ENCODE measurements at places on chromosomes 1 and 21.

- DNase-seq: no peak
These were observed 50.7 kb downstream of the ELF3 start for GRCh38 chr1:202061055-202061454.

- peak; percentile 94 for DNase-seq
These were observed 26.8 kb downstream of the UMODL1 start for GRCh38 chr21:42097860-42098454.

DNA sequence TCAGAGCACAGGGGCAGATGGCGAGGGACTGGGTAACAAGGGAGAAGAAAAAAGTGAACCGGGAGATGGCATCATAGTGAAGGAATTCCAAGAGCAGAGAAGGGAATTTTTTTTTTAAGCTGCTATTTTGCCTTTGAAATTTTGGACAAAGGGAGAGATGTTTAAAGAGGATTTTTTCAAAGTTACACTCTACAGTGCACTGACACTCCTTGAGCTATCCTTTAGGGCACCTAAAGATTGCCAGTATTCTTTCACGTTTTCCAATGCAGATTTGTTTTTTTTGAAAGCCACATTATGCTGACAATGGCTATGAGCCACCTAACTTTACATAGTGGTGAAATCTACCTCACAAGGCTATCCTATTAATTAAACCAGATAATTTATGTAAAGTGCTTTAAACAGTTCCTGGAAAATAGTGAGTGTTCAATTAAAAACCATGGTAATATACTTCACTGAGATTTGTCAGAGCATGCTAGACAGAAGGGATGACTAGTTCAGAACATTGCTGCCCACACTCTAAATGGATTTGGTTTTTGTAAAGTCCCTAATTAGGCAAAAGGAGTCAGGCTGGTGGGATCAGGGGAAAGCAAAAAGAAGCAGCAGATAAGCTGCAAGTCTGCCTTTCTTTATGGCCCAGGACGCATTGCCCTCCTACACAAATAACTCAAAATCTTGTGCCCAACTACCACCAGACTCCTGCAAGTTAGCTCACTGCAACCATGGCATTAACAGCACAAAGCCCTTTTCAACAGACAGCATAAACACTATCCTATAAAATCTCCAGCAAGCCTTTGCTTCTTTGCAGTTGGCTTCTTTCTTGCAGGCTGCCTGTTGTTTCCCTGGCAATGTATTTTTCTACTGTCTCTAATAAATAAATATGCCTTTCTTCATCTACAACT, 53.9 kb downstream of the PRDX6 start:
- DNase-seq: no peak

DNA sequence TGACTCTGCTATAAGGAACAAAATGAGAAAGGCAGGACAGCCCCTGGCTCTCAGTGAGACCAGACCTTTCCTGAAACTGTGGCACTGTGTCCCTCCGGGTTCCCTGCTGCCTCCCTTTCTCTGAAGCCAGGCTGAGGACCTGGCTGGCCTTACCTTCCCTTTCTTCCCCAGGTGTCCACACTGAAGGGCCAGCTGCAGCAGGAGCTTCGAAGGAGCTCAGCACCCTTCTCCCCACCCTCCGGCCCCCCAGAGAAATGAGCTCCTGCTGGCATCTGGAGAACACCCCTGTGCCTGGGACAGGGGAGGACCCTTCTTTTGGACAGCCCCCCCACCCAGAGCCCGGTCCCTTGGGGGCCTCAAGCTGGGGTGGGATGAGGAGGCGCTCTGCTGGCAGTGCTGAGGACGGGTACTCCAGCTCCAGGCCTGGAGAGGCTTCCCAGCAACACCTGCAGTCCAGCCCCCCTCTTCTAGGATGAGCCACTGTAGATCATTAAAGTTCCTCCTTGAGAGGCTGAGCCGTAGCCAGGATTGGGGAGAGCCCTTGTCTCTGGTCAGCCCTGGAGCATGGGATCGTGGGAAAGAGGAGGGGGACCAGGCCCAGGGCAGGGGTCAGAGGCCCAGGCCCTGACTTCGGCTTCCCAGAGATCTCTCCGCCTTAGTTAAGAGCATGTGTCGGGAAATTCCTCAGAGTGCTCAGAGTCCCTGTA, 8.1 kb downstream of the MFAP2 start:
- DNase-seq: no peak

DNA sequence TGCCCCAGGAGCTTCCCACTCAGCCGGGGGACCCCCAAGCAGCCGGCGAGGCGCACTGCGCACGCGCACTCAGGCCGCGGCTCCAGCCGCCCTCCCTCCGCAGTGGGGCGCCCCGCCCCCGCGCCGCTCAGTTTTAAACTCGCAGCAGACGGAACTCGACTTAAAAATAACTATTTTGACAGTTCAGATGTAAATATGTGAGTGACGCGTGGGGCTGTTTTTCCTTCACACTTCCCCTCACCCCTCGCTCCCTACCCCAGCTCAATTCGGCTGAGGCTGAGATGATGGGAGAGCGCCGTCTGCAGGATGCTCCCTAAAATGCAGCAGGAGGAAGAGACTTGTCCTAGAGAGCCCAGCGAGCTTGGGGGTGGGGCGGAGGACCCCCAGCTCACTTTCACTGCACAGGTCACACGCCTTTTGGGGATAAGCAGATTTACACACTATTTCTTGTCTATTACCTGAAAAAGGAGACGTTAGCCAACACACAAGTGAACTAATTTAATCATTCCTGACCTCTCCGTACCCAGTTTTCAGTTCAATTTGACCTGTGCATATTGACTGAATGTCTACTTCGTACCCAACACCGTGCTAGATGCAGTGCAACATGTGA, 8.9 kb upstream of the LEMD1 start:
- no peak for DNase-seq
